ENCODE measurements at places on chromosomes 13 and 19. TPM values are rescaled to one million over a fixed set of nuclear protein-coding genes. Genes with fewer than 3 reads are reported as not detected.

LRRC8E gene
- total RNA-seq: 30.8 TPM

PET100 gene
- 35.8 TPM for total RNA-seq

IER2 gene
- 61.1 TPM for total RNA-seq

IFI30 gene
- total RNA-seq: 40.5 TPM

C19orf85 gene
- 0.07 TPM for total RNA-seq
